GDM1 (cell line): ENCODE measurements at places on chromosomes 7 and 10.

GRCh38 chr10:121792198-121792597 is 135.6 kb downstream of the ATE1 start:
- DNase-seq: no peak

GRCh38 chr7:37701769-37702168 is 18.2 kb downstream of the GPR141 start:
- DNase-seq: no peak

- DNase-seq: no peak
Observed at GRCh38 chr7:26000841-26001240, 151.2 kb upstream of the NFE2L3 start.

DNA sequence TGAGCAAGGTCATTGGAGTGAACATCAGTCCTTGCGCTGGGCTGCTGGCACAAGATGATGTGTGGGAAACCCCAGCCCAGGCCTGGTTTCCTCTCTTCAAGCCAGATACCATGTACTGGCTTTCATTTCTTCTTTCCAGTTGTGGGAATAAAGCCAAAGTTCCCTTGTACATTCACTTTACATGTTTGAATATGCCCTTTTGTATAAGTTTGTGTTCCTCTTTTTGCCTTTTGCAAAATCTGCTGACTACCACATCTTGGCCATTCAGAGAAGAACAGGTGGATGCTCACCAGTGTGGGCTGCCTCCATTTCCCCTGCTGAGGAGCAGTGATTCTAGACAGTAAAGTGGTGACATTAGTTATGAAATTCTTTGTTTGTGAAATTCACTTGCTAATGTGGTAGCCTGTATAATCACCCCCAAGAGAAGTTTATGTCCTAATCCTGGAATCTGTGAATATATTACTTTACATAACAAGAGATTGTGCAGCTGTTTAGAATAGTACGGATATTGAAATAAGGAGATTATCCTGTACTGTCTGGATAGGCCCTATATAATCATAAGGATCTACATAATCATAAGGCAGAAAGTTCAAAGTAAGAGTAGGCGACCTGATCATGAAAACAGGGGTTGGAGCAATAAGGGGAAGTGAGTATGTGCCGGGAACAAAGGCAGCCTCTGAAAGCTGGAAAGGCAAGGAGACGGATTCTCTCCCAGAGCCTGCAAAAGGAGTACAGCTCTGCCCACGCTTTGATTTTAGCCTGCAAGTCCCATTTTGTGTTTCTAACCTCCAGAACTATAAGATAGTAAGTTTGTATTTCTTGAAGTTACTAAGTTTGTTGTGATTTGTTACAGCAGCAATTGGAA is 18.8 kb upstream of the AOAH start:
- DNase-seq: peak; percentile 30

DNA sequence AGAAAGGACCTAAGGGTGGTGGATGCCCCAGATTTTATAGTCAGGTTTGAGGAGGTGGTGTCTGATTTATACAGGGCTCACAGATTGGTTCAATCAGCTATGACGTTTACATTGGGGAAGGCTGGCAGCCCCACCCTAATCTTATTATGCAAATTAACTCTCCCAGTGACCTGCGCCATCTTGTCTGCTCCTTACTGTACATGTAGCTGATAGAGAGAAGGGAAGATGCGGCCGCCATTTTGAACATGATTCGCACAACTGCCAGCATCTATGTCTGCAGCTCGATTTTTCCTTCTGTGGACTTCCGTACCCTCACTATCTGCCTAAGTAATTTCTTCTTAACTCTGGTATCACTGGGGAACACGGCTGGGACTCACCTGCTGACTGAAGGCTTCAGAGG is 619.0 kb upstream of the DPP6 start:
- no peak for DNase-seq
